DMS 273 treated with DMSO at 0.1 percent for 48 hours (cell line): ENCODE measurements at places on chromosomes 6 and 20.

DNA sequence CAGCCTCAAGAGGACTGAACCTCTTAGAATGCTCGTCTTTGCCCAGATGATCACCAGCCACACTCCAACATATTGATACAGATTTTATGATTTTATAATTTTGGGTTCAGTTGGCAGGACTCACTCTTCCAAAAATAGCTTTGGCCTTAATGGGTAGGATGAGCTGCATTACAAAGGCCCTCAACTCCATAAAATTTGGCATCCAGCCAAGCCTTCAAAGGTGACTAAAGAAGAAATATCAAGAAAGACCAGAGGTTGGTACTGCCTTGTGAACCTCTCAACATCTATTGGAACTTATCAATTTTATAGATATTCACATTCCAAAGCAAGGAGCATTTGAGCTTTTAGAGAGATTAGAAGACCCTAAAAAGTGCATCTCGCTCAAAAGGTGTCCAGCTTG is 48.4 kb upstream of the SNAP25 start:
- DNase-seq = no peak

- DNase-seq = no peak
Measured at GRCh38 chr20:41526327-41526726, 91.8 kb downstream of the CHD6 start.

- DNase-seq = no peak
Measured at GRCh38 chr6:1915226-1915625, 305.5 kb downstream of the FOXC1 start.

DNA sequence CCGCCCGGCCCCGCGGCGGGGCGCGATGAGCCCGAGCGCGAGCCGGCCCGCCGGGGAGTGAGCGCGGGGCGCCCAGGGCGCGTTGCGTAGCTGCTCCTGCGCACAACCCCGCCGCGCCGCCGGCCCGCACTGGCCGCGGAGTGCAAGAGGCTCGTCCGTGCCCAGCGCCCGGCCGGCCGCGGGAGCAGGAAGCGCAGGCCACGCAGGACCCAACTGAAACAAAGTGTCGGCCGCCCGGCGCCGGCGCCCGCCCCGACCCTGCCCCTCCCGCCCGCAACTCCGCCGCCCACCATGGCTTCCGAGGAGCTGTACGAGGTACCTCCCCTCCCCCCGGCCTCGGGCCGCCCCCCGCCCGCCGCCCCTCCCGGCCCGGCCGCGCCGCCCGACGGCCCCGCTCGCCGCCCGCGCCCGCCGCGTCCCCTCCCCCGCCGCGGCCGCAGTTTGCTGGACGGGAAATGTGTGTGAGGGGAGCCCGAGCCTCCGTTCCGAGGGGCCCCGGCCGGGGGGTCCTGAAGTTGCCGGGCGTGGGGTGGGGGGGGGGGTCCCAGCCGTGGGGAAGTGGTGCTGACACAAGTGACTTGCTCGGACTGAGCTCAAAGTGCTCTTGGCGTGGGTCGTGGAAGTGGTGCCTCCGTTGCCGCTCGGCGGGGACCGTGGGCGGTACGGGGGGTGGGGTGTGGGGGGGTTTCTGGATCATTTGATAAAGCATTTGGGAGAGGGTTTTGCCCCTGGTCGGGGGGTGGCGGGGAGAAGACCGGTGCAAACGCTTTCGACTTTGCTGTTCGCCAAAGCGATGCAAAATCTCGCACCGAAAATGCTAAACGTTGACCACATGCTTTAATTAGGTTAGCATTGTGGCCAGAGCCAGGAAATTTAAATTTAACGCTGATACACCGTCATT is 539 bp downstream of the CDYL start:
- DNase-seq = peak; percentile 56

DNA sequence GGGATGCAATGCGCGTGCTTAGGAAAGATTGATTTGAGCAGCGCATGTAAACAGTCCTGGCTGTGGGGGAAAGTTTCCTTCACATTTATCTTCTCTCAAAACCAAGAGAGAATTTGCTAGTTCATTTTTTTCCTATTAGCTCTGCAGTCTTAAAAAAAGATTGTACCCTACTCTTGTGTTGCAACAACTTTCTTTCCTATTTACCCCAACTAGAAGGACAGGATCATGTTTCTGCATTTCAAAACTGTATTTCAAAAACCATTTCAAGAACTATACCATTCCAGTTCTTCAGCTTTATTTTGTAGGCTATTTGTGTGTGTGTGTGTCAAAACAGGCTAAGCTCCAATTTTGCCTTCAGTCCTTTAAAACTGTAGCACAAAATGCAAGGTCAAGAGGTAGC is 473.1 kb downstream of the KIF16B start:
- no peak for DNase-seq
